ENCODE measurements at places on chromosomes 7 and 10.

DNA sequence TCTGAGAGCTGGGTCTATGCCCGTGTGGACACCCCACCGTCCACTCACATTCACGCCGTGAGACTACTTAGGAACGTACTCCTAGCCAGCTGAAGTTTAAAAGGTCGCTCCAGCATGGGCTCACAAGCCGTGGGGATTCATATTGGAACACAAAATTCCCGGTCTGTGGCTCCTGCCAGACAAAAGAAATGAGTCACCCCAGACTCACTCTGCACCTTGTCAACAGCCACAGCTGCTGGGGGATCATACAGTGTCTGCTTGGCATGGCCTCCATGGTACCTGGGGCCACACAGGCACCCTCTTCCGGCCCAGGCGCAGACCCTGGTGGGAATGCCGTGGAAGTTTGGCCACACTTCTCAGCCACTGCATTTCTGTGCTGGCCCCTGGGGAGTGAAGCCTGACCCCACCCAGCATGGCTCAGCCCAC lies 228.4 kb downstream of the DNAJB6 start:
- DNase-seq = no peak

DNA sequence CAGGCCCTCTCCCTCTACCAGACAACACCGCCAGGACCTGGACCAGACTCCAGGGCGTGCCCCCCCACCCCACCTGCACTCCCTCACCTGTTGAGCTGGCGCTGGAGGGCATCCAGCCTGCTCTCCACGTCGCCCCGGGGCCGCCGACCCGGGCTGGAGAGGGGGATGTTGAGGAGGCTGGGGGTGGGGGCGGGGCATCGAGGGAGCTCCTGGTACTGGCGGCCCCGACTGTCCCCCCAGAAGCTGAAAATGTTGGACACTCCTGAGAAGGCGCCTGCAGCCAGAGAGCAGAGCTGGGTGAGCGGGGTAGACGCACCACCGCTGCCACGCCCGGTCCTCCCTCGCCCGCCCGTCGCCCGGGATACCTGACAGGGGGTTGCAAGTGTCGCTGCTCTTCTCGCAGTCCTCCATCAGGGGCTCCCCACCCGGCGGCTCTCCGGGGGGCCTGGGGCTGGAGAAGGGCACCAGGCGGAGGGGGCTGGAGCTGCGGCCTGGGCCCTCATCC lies 30.8 kb downstream of the KCNH2 start:
- DNase-seq = no peak

GRCh38 chr7:29922921-29923700 lies 66.5 kb downstream of the SCRN1 start:
- no peak for DNase-seq

- DNase-seq = no peak
Observed at GRCh38 chr10:88147000-88147798, 283.8 kb downstream of the PTEN start.

GRCh38 chr7:47946581-47947354 lies 1.5 kb downstream of the PKD1L1 start:
- no peak for DNase-seq

- DNase-seq = no peak
Observed at GRCh38 chr7:110105840-110106239, 985.1 kb upstream of the LRRN3 start.

DNA sequence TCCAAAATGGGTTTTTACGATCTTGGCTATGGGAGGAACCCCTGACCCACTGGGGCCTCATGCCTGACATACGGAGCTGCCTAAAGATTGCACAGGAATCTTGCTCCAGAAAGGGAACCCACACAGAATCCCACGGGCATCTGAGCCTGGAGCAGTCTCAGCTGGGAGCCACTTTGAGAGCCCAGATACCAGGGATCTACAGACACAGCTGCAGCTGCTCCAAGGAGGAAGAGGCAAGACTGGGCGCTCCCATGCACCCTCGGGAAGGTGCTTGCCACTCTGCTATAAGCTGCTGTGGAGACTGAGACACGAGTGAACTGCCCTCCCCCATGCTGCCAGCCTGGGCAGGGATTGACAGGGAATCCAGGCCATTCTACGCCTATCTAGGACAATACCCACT lies 202.5 kb downstream of the REEP3 start:
- DNase-seq = no peak

DNA sequence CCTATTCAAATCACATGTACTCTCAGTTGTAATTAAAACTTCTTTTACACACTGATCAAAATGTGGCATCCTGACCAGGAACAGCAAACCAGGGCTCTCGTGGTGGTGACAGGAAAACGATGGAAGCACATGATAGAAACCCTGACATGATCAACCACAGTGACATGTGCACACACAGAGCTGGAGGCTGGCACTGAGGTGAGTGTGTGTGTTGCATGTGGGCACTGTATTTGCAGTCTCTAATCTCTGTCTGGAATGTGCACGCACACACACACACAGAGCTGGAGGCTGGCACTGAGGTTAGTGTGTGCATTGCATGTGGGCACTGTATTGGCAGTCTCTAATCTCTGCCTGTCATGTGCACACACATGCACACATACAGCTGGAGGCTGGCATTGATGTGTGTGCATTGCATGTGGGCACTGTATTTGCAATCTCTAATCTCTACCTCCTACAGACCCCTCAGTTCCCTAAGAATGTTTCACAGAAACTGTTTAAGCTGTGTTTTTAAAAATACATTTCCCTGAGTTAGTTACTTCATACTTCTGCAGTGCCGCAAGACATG lies 406.9 kb downstream of the SFMBT2 start:
- no peak for DNase-seq

DNA sequence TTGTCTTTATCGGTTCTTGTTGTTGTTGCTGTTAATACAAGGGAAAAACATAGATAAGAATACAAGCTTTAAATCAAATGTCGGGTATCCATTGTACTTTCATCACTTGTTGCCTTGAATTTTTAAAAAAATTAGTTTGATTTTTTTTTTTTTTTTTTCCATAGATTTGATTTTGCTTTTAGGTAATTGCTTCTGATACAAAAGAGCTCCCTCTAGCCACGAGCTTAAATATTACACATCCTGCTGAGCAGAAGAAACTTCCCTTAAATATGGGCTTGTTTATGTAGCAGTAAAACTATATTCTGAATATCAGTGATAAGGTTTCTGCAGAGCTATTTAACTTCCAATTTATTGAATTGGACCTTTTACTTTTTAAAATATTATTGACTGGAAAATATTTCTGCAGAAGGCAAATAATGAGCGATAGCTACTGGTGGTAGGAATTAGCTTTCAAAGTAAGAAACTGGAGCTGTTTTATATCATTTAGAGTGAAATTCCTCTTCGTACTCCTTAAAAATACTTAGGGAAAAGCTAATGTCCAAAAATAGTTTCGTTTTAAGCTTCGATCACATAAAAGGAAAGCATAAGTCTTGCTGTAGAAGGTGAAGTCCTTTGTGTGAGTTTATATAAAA lies 216.9 kb downstream of the POLR1F start:
- DNase-seq = no peak

DNA sequence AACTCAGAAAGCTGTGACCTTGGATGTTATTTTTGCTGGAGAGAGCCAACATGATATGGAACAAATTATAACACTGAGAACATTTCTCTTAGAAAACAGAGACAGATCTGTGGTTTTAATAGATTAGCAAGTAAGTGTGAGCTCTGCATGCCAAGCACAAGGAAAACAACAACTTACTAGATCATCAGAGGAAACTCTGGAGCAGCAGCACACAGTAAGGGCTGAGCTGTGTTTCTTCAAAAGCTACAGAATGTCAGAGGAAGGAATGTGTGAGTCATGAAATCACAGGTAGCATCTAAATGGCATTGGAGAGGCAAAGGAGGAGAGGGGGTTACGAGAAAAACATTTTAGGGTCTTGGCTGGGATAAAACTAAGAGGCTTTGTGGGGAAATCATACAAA lies 283.4 kb upstream of the FZD8 start:
- no peak for DNase-seq

GRCh38 chr10:124708246-124708779 lies 35.9 kb downstream of the FAM53B start:
- DNase-seq = no peak

Measured in stimulated activated naive CD8-positive, alpha-beta T cell treated with anti-CD3 and anti-CD28 coated beads, Interleukin-15, Interleukin-2, amounts not matched to agents 100 U/mL and 50 U/mL, for 24 hours (primary cell).